ENCODE measurements at places on chromosomes 5 and 9.

DNA sequence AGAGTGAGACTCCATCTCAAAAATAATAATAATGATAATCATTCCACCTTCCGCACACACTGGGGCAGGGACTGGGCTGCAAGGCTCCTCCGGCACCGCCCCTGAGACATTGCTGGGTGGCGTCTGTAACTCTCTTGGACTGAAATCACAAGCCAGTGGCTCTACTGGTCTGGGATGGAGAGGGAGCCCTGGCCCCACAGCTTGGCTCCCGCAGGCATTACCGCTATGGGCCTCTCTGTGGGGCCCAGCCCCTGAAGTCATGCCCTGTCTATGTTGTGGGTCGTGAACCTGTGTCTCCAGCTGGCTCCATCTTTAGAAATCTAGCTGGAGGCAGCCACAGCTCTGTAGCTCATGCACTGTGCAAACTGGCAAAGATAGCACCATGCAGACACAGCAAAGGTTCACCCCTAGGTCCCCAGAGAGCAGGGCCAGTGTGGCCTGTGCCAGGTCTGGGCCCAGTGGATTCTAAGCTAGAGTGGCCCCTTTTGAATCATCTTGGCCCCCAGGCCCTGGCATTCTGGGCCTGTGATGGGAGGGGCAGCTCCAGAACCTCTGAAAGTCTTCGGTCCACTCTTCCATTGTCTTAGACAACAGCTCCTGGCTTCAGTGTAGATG, 36.1 kb upstream of the COL5A1 start:
- no peak for DNase-seq

DNA sequence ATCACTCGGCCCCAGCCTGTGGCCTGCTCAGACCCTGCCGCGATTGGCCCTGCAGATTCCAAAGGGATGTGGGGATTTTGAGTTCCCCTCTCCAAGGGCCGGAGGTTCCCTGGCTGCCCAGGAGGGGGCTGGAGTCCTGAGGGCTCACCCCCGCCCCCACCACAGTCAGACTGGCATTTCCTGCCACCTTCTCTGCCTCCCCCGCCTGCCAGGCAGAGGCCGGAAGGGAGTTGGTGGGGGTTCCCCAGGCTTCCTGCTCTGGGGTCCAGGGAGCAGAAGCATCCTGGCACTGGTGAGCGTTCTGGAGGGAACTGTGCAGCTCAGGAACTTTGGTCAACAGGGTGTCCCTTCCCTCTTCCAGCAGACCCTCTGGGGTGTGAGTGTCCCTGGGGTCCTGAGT, 70.6 kb downstream of the RXRA start:
- no peak for DNase-seq

- no peak for DNase-seq
Measured at GRCh38 chr9:32339424-32339823, 45.0 kb upstream of the ACO1 start.

- DNase-seq: no peak
Measured at GRCh38 chr5:112914584-112914983, 7.4 kb downstream of the REEP5 start.

GRCh38 chr5:142506756-142507155, 179.1 kb downstream of the FGF1 start:
- DNase-seq: no peak

DNA sequence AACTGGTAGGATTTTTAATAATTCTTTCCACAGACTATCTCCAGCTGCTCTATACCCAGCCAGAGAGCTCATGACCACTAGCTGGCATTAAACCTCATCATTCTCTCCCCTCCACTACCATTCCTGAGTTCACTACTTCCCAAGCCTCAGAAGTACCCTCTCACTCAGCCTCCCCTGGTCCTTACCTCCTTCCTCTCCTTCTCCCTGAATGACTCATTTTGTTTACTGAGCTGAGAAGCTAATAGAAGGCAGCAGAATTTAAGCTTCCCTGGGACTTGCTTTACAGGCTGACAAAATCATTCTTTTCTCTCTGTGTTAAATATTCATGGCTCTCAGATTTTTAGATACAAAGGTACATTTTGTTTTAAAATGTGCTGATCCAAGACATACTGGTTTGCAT, 305.4 kb downstream of the TLR4 start:
- no peak for DNase-seq

DNA sequence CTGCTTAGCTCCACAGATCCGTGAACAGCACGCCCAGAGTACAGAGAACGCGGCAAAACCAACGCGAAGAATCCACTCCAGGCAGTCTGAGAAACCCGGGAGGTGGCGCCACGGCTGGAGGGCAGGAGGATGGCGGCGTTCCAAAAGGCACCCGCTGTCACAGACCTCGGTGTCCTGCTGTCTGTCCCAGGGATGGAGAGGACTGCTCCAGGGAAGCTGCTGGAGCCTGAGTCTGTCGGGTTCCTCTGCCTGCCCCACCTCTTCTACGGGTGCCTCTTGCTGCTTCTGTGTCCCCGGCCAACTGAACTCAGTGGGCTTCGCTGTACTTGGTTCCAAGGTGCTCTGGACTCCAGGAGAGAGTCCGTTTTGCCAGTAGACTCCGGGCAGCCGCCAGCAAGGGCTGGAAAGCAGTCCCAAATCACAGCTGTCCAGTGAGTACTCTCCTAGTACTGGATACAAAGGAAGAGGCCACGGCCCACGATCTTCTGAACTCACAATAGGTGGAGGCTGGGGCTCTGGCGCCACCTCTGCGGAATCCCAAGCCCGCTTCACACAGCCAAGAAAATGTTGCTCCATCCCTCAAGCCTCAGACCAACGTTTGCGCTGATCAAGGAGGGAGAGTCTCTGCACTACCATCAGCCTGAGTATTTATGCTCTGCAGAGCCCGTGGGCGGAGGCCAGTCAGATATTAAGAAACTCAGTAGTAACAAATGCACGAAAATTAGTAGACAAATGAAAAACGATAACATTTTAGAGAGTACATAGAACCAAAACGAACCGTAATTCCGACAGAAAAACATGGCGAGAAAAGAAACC, 440 bp downstream of the ANXA2R start:
- no peak for DNase-seq

- DNase-seq: no peak
Measured at GRCh38 chr9:116986015-116986414, 298.9 kb downstream of the TRIM32 start.

DNA sequence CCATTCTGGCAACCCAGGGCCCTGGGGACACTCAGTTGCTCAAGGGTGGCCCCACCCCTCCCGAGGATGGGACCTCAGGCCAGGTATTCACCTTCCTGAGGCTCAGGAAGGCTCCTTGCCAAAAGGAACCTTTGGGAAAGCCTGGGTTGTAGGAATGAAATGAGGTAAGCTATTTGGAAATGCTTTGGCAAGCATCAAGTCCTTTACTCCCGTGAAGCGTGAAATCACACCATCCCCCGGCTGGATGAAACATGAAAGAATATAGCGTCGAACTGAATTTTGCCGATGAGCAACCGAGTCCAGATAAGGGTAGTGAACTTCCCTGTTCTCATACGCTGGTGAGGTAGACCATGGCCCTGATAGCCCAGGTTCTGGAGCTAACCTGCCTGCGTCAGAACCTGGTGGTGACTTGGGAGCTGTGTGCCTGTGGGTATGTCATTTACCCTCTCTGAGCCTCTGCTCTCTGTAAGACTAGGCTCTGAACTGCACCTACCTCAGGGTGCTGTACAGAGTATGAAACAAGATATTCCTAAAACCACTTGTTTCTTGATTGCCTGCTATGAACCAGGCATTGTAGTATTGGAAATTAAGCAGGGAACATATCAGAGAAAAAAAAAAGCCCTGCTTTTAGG, 105.3 kb upstream of the BOD1 start:
- DNase-seq: no peak
